Stimulated activated naive CD8-positive, alpha-beta T cell treated with anti-CD3 and anti-CD28 coated beads, Interleukin-15, Interleukin-2, amounts not matched to agents 100 U/mL and 50 U/mL, for 24 hours (primary cell): ENCODE measurements at places on chromosomes 7 and 10.

- no peak for DNase-seq
Observed at GRCh38 chr10:35768731-35769130, 126.6 kb upstream of the FZD8 start.

DNA sequence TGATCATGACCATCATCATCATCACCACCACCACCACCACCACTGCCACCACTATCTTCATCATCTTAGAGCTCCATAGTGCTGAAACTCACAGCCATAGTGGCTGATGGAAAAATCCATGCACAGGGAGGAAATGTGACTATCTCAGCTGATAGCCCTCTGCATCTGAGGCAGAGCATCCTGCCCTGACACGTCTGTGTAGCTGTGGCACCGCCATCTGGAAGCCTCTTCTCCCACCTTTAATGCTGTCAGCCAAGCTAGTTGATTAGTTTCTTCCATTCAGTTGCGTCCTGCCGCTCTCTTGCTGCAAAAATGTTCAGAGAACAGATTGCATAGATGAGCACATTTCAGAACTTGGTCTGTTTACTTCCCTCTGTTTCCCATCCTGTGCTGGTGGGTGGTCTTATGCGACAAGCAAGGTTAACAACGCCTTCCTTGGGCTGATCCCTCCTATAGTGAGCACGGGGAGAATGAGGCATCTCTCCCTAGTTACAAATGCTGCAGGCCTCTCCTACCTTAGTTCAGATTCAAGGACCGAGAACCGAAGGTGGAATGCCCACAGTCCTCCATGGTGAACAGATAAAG lies 478.6 kb downstream of the PLXNA4 start:
- no peak for DNase-seq

GRCh38 chr10:107157071-107157470 lies 7.4 kb downstream of the SORCS1 start:
- no peak for DNase-seq

DNA sequence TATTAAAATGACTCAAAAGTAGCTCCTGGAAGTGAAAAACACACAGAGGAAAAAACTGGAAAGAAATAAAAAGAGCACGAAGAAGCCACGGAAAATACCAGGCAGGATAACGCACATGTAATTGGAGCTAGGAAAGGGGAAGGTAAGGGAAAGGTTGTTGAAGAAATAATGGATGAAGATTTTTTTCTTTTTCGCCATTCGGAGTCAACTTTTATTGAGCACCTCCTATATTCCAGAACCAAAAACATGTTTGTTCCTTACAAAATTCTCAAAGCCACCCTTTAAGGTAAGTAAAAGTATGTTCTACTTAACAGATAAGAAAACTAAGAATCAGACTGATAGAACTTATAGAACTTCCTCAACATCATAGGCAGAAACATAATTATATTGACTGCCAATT lies 32.8 kb upstream of the PTPRN2 start:
- DNase-seq, result no peak

GRCh38 chr7:14767716-14768425 lies 134.7 kb downstream of the DGKB start:
- DNase-seq, result no peak

GRCh38 chr7:11699666-11700065 lies 132.3 kb downstream of the THSD7A start:
- DNase-seq, result no peak

- DNase-seq, result no peak
Observed at GRCh38 chr10:46296641-46297141, 9.9 kb downstream of the ANTXRL start.
